ENCODE measurements at places on chromosomes 11 and 22.

DNA sequence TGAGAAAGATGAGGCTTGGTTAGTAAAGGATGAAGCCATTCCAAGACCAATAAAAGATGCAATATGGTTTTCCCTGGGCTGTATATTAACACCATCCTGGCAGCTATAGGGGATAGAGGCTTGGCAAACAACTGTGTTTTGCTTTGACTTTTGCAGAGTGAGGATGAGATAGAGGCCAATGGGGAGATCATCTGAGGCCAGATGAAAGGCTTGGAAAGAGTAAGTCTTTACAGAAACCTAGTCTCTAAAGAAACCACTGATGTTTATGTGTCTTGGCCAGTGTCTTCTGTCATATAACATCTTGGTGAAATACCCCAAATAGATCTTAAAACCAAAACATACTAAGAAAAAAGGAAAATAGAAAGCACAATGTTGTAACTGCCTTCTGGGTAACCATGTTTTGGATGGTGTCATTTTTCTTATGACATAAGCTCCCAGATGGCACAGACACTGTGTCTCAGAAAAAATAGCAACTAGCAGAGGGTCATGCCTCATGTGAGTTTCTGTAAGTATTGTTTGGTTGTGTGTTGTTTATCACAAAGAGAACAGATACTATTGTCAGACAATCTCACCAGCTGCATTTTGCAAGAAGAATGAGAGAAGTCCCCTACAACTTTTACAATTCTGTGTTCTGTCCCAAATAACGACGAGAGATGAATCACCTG lies 305.4 kb downstream of the ST3GAL4 start:
- DNase-seq = no peak

GRCh38 chr11:3014057-3014938 lies 22.2 kb upstream of the NAP1L4 start:
- DNase-seq = no peak

GRCh38 chr22:49324527-49325491 lies 502.9 kb downstream of the BRD1 start:
- DNase-seq = no peak

DNA sequence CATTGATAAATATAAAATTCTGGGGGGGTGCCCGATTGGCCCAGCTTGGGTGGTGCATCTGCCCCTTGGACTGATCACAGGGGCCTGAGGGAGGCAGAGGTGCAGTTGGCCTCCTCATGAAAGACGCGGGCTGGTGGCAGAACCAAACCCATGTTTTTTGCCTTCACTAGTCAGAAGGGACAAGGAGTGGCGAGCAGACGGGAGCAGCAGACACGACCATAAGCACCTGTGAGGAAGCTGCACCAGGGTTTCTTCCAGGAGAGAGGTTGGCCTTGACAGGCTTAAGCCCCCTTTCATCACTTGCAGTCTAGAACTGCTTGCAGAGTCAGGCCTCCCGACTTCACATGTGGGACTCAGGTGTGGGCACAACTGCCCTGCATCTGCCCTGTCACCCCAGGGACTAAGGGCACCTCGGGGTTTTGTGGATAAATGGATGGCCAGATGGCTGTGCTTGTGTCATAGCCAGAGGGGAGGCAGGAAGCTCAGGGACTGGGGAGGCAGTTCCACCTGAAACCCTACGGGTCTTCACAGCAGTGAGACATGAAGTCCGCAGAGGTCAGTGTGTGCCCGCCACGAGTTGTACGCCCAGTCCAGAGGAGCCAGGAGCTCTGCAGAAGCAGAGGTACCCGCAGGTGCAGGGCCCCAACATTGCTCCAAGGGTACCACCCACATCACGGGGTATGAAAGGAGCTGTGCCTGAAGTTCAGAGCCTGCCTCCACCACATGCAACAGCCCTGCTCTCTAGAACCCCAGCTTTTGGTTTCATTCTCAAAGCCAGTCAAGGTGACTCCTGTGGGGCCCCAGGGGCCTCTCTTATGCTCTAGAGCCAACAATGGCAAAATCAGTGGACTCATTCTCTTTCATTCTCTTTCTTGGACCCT lies 18.2 kb upstream of the SYT13 start:
- DNase-seq = no peak

DNA sequence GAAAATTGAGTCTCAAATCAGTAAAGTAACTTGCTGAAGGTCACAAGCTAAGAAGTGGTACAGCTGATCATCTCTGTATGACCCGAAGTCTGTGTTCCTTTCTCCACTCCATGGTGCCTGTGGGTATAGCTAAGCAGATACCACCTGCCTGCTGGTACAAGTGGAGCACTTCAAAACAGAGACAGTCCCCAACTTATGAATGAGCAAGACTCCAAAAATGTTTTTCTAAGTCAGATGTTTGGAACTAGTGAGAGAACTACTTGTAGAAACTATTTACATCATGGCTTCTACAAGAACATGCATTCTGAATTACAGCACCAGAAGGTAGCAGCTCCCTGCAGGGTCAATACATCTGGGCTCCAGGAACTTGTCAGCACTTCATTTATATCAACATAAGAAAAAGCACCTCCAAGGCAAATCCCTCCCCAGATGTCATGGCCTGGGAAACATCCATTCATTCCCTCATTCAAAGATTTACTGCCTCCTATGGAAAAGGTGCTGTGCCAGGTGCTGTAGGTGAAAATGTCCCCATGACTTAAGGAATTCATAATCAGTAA lies 94.7 kb downstream of the SERGEF start:
- DNase-seq = no peak

DNA sequence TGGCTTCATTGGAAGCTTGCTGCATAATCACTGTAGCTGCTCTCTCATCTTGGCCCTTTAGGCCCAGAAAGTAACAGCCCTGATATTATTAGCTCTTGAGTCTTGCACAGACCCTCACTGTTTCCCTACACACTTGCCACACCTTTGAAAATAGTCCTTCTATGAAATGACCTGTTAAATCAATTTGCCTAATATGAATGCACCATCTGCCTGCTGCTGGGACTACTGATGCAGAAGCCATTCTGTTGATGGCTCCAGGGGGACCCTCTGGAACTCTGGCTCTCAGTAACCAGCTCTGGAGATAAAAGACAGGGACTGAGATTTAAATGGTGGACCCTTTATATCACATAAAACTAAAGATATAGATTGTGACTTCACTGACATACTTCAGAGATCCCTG lies 14.7 kb upstream of the AMPD3 start:
- no peak for DNase-seq

DNA sequence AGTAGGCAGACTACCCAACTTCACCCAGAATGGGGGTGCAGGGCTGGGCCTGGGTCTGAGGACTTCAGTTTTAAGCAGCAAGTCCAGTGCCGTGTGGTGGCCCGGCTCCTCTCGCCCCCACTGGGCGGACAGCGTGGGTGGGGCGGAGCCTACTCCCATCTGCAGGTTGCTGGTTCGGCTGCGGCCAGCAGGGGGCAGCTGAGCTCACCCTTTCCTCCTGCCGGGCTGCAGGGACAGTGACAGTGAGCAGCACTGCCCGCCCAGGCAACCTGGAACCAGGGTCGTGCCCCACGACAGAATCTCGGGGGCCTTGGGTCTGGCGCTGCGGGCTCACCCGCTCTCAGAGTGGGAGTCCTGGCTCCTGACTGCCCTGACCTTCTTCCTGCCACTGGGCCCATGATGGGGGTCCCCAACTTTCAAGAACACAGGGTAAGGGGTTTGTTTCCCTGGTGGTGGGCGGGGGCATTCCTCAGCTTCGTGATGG lies 6.2 kb upstream of the NEAT1 start:
- DNase-seq = peak; percentile 78

DNA sequence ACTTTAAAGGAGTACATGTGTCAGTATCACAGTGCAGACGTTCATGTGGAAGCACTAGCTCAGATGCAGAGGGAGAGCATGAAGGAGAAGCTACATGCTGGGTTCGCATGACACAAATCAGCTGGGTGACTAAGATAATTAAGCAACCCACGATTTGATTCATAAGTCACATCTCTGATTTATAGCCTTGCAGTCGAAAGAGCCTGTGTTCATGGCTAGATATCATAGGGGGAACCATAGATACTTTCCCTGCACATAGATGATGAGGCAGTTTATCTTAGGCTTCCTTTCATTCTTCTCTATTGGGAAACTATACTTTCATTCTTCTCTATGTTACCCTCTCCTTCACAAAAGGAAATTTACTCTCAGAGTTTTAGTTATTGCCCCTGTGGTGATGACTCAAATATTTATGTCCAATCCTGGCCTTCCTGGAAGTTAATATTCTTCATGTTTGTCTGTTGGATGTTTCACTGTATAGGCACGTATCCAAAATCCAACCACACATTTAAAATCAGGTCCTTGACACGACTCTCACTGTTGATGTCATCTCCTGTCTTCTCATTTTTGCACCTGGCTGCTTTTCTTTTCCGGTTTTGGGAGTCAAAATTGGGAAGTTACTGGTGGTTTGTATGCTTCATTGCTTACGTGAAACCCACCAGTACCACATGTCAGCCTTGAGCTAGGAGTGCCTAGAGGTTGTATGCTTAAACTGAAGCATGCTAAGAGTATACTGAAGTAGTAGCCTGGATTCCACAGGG lies 56.3 kb upstream of the SLC5A12 start:
- no peak for DNase-seq

DNA sequence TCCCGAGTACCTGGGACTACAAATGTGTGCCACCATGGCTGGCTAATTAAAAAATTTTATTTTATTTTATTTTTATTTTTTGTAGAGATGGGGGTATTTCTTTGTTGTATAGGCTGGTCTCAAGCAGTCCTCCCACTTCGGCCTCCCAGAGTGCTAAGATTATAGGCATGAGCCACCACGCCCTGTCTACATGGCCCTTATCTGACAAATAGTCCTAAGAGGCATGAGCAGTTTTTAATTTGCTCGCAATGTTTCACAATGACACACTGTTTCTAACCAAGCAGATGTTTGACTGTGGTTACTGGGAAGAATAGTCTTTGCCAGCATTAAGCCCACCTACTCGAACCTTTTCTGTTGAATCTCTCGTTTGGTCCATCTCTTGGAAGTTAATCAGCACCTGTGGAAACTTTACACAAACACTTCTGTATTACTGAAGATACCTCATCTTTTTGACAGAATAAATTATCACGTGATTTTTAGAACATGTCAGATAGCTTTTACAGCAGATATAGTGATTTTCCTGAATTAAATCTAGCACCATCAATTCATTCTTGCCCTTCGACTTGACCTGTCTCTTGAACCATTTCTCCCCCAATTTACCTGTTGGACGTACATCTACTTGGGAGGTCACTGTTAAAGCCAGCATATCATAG lies 71.4 kb downstream of the MTMR3 start:
- DNase-seq = no peak

GRCh38 chr11:128903248-128904061 lies 12.3 kb downstream of the KCNJ5 start:
- no peak for DNase-seq

DNA sequence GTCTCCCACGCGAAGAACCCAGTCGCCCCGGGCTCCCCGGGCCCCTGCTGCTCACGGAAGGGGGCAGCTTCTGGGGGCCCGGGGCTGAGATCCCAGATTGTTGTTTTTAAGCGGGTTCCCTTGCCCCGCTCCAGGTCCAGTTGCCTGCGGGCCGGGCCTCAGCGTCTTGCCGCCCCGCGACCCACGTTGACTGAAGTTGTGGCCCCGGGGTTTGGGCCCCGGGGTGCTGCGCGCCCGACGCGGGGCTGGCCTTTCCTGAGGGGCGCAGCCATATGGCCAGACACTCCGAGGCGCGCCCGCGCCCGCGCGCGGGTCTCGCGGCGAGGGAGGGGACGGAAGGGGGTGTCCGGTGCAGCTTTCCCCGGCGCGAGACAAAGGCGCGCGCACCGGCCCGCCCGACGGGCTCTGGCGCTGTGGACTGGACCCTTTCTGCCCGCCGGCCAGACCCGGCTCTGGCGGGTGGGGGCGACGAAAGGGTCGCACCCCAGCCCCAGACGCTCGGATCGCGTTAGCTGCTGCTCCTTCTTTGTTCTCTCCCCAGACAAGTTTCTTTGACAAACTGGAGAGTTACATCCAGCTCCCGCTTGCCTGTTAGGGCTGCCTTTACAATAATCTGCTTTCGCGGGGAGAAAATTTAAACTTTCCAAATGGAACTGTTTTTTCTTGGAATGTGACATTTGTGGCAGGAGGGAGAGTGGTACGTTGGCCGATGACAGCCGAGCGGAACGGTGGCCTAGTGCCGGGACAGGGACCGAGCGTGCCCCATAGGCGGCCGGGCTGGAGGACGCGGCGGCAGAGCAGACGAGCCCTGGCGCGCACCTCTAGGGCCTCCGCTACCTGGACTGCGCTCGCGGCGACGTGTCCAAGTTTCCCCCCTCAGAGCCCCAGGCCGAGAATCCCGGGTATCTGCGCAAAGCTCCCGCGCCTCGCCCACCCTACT lies 716 bp downstream of the AMOTL1 start:
- peak; percentile 63 for DNase-seq

- DNase-seq = no peak
Observed at GRCh38 chr22:32528316-32528715, 53.7 kb downstream of the FBXO7 start.

DNA sequence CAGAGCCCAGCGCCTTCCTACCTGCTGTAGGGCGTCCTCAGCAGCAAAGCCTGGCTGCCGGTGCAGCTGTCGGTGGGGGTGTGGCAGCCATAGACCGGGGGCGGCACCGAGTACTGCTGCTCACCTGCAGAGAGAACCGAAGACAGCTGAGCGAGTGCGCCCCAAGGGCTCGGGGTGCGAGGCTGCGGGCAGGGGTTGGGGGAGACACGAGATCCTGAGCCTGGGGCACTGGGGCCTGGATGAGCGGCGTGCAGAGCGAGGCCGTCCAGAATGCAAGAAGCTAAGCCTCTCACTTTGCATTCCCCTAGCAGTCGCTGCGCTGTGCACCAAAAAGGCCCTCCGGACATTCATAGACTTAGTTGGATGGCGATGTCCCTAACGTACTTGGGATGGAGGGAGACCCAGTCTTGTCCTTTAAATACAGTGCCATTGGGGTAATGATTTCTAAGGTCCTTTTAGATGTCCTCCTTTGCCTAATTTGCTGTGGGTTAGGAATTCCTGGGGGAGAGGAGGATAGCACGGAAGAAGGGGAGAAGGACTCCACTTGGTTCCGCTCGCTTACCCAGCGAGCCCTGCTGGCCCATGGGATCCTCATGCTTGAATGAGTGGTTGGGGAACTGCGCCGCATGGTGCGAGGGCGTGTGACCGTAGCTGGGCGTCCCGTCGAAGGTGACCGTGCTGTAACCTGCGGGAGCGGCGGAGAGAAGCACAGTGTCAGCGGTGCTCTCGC lies 7.2 kb downstream of the WT1 start:
- DNase-seq = no peak

- DNase-seq = peak; percentile 46
Observed at GRCh38 chr11:119144825-119145486, 3.9 kb upstream of the ABCG4 start.
